Fibroblast of lung (primary cell): ENCODE measurements at places on chromosomes 7 and 10. TPM values are rescaled to one million over a fixed set of nuclear protein-coding genes. Genes with fewer than 3 reads are reported as not detected.
A peak's percentile ranks its signal among the peaks of the same experiment; 100 is the strongest.

- peak; percentile 66 for DNase-seq
Measured at GRCh38 chr10:24448351-24448999, 239.5 kb downstream of the KIAA1217 start.

TECTB gene
- polyA plus RNA-seq, result not detected in 2 replicates

DNA sequence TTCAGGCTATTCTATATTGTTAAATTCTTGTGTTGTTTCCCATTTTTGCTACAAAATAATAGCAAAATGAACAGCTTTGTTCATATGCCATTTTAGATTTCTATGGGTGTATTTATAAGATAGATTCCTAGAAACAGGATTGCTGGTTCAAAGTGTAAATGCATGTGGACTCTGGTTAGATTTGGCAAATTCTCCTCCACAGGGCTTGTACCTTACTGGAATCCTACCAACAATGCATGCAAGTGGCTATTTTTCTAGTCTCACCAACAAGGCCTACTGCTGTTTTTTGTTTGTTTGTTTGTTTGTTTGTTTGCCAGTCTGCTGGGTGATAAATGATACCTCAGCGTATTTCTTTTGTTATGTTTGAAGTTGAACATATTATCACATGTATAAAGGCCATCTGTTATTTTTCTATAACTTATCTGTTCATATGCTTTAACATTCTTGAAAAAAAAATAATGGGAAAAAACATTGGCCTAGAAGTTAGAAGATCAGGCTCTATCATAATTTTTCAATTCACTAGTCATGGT is 87.1 kb upstream of the AHR start:
- no peak for DNase-seq

ZNF853 gene
- polyA plus RNA-seq, result 0.05 and 0.43 TPM in 2 replicates

STARD3NL gene
- 71.9 and 73.6 TPM in 2 replicates for polyA plus RNA-seq

DNA sequence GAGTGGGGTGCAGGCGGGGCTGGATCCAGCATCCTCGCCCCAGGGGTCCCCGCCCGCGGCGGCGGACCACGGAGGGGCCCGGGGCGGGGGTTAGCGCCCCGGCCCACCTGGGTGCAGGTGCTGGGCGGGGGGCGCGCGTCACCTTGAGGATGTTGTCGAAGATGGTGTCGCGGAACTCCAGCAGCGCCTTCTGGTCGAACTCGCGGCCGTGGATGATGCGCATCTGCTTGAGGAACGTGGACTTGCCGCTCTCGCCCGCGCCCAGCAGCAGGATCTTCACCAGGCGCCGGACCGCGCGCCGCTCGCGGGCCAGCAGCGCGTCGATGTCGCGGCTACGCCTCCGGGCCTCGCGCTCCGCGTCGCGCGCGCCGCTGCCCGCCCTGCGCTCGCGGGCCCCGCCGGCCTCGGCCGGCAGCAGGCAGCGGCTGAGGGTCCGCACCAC is 376 bp downstream of the GNA12 start:
- DNase-seq, result peak; percentile 47

FOXI2 gene
- polyA plus RNA-seq, result not detected in 2 replicates

SLC26A5 gene
- polyA plus RNA-seq, result not detected in 2 replicates

DNA sequence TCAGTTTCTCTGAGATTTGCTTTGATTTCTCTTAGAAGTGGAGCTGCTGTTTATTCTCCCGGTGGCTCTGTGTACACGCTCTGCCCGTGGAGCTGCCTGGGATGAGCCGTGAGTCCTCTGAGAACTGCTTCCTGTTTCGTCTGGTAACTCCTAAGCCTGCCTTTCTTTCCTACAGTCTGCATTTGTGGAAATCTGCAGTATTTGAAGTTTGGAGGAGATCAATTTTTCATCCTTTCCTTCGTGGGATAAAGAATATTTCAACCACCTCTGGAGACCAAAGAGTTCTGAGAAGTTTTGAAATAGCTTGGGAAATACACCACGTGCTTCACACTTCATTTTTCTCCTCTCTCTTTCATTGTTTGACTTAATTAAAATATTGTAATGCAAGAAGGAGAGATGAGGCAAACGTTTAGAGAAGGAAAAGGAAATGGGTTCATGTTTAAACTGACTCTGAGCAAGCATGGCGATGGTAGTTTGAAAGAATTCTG is 311.9 kb downstream of the LRMDA start:
- DNase-seq, result peak; percentile 73
